Mesothelial cell of epicardium (in vitro differentiated cells): ENCODE measurements at places on chromosomes 2 and 18. TPM values are rescaled to one million over a fixed set of nuclear protein-coding genes. Genes with fewer than 3 reads are reported as not detected.

Gene OBSL1
- 307 to 319 TPM (median 316 TPM) in 3 replicates for total RNA-seq

Gene IGFBP5
- 415 to 456 TPM (median 447 TPM) in 3 replicates for total RNA-seq

DNA sequence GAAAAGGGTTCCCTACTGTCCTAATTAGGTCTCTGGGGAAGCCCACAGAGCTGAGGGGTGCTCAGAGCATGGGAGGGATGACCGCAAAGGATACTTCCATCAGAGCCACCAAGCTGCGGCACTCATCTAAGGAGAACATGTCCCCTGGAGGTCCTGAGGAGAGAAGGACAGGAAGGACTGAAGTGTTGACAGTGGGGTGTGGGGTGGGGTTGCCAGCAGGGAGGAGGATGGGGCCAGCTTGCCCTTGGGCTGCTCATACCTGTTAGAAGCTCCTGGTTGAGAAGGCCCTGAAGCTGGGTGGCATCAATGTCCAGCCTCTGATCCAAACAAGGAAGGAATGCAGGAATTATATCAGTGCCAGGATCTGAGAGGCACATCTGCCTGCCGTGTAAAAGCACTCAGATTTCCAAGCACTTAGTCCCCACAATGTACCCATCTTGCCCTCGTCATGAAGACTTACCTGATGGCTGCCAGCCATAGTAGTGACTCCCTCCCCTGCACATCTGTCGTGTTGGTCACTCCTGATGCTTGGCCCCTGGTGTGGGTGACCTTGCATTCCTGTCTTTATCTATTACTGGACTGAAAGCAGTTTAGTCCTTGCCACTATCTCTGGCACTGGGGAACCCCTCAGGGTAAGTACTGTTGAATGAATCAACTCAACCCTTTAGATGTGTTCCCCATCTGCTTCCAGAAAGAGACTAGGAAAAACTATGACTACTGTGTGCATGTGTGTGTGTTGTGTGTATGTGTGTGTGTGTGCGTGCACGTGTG, 68.9 kb downstream of the CAPN13 start:
- H3K4me3 ChIP-seq: no peak overlapping the region
- peaks cover 26% of the 10 kb centered on the region for H3K27me3 ChIP-seq
- no peaks in the 10 kb centered on the region for H3K4me1 ChIP-seq
- DNase-seq: no peak

Gene FBLN7
- 1.9 to 2.4 TPM (median 2.2 TPM) in 3 replicates for total RNA-seq

Gene VSNL1
- total RNA-seq: 0.61 to 0.95 TPM (median 0.83 TPM) in 3 replicates

GRCh38 chr2:23524261-23524706, 139.3 kb downstream of the KLHL29 start:
- no peaks in the 10 kb centered on the region for H3K27me3 ChIP-seq
- H3K27ac ChIP-seq: peak overlapping the region; percentile 34
- H3K4me3 ChIP-seq: no peak overlapping the region
- no peak for DNase-seq

DNA sequence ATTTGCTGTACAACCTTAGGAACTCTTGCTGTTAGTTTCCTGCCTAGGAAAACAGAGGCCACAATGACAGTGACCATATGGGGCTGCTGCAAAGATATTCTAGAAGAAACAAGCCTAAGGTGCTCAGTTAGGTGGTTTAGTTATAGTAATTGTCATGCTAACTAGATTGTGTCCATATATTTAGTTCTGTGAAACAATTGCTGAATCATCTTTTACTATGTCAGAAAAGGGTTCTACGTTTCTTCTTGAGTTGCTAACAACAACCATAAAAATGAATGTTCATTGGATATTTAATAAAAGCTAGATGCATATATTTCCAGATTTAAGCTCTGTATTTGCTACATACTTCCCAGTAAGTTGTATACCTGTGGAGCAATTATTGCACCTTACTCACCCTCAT, 597.2 kb upstream of the KLHL29 start:
- DNase-seq: no peak
- H3K36me3 ChIP-seq: no peaks in the 10 kb centered on the region
- no peak overlapping the region for H3K27ac ChIP-seq
- H3K4me3 ChIP-seq: no peak overlapping the region
- no peaks in the 10 kb centered on the region for H3K4me1 ChIP-seq

Gene SPIRE1
- total RNA-seq: 24.2 to 27.4 TPM (median 25.1 TPM) in 3 replicates

DNA sequence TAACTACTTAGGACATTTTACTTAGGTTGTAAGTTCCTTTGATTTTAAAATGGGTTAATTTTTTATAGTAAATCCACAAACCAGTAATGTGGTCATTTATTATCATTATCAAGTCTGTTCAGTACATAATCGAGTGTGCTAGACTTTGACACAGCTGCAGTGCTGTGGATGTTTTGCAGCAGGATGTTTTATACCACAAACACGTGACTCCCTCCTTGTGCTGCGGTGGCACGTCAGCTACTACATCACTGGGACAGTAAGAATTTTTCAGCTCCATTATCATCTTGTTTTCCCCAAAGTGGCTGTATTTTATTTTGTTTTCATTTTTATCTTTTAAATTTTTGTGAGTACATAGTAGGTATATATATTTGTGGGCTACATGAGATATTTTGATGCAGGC, 70.0 kb downstream of the ATP9B start:
- H3K4me3 ChIP-seq: no peak overlapping the region

DNA sequence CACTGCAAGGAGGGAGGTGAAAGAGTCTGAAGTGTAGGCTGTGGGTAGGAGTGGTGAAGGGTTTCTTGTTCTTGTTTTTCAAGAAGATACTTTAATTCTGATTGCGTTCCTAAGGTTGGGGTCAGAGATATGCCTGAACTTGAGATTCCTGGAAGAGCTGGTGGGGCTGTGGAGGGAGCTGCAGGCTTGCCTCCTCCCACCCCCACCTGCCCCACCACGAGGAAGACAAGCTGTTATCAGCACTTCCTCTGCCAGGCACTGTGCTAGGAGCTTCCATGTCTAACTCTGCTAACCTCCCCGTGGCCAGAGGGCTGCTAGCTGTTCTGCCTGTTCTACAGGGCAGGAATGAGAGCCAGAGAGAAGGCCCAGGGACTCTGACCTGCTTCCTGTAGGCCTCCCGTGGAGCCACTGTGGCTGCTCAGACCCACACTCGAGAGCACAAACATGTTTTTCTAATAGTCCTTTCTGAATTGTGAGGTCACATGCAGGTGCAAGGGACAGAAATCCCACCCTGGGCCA, 13.7 kb downstream of the ANKRD23 start:
- no peak for DNase-seq
- peaks cover 23% of the 10 kb centered on the region for H3K4me1 ChIP-seq
- H3K4me3 ChIP-seq: no peak overlapping the region
- H3K27ac ChIP-seq: no peak overlapping the region
- H3K27me3 ChIP-seq: no peaks in the 10 kb centered on the region

- peaks cover 10% of the 10 kb centered on the region for H3K4me1 ChIP-seq
- H3K27ac ChIP-seq: peak overlapping the region; percentile 81
- DNase-seq: no peak
- H3K36me3 ChIP-seq: no peaks in the 10 kb centered on the region
- H3K4me3 ChIP-seq: no peak overlapping the region
Measured at GRCh38 chr18:33232318-33232626, 208.2 kb downstream of the CCDC178 start.

- no peak for DNase-seq
Measured at GRCh38 chr18:56516789-56517188, 121.6 kb downstream of the TXNL1 start.

GRCh38 chr18:77129150-77129551, 3.4 kb downstream of the MBP start:
- peak overlapping the region; percentile 7 for H3K4me3 ChIP-seq
- peak; percentile 5 for DNase-seq
- no peak overlapping the region for H3K27ac ChIP-seq
- peaks cover 2% of the 10 kb centered on the region for H3K36me3 ChIP-seq

DNA sequence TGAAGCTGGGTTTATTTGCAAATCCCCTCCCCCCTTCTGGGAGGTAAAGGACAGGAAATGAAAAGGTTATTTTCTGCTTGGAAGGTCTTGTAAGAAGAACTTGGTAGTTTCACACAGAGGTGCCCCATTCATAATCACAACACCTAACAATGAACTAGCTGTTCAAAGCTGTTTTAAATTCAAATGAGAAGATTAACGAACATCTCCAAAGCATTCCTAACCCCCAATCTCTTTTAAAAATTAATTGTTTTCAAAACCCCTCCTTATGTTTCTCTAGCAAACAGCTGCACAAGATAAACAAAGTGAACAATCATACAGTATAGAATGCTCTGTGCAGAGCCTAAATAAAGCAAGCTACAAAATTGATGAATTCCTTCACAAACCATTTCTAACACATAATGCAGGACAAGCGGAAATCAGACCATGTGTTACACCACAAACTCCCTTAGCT, 271.4 kb downstream of the SATB2 start:
- no peak overlapping the region for H3K4me3 ChIP-seq
- H3K27ac ChIP-seq: no peak overlapping the region
- DNase-seq: no peak
- no peaks in the 10 kb centered on the region for H3K4me1 ChIP-seq

- no peak within 1 kb of the TSS for H3K4me3 ChIP-seq
- no peaks in the 10 kb centered on the region for H3K36me3 ChIP-seq
- H3K4me1 ChIP-seq: peaks cover 7% of the 10 kb centered on the region
- DNase-seq: no peak
Measured at GRCh38 chr2:134838143-134838620, at the start of gene ACMSD. TSS of gene ACMSD (plus strand) at chr2:134838616. CDS start at chr2:134838683, 67 bp downstream.

DNA sequence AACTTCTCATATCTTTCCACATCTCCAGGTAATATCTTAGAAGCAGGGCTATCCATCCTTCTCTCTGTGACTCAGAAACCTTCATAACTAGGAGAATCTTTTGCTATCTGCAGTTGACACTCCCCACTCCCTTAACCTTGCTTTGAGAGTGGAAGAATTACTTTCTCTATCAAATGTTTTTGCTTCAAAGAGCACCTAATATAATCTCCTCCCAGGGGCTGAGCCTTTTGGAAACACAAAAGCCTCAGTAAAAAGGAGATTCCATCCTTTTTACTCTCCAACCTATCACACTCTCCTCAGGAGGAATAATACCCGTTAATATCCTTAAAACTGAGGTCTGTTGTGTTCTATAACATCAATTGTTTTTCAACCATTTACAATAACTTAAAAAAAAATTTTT, 94.9 kb upstream of the DNAJC10 start:
- no peak for DNase-seq
- H3K4me3 ChIP-seq: no peak overlapping the region

Gene IL36B
- total RNA-seq: not detected in 3 replicates

DNA sequence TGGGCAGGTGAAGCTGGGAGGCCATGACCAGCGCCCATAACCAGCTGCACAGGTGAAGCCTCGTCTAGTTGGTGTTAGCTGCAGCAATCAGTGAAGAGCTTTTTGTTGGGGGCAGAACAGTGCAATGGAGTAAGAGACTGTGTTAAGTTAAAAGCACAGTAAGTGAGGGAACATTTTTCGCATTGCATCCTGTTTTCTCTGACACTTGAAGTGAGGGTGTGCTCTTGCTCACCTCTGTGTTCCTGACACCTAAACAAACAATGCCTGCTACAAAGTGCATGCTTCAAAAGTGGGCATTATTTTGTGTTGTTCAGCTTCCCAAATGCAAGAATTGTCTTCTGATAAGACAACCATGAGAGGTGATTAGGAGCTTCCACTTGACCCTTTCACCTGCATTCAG, 324.0 kb upstream of the ACVR2A start:
- no peaks in the 10 kb centered on the region for H3K36me3 ChIP-seq
- DNase-seq: no peak
- H3K27ac ChIP-seq: no peak overlapping the region
- H3K4me1 ChIP-seq: peaks cover 2% of the 10 kb centered on the region
- H3K4me3 ChIP-seq: no peak overlapping the region

- H3K4me3 ChIP-seq: no peak overlapping the region
- no peak overlapping the region for H3K27ac ChIP-seq
- peaks cover 17% of the 10 kb centered on the region for H3K36me3 ChIP-seq
- no peaks in the 10 kb centered on the region for H3K27me3 ChIP-seq
- no peak for DNase-seq
Measured at GRCh38 chr2:148484066-148484465, 160.5 kb upstream of the EPC2 start.
